Esophagus muscularis mucosa (tissue), 4 donors: ENCODE measurements at places on chromosomes 11 and 22.

- no peak for DNase-seq
Observed at GRCh38 chr11:17763244-17763643, 28.7 kb downstream of the KCNC1 start.

- DNase-seq: no peak
Observed at GRCh38 chr11:4060182-4060923, 34.2 kb upstream of the RRM1 start.

GRCh38 chr22:49726701-49727101 lies 101.0 kb downstream of the BRD1 start:
- peak; percentile 55 for DNase-seq

DNA sequence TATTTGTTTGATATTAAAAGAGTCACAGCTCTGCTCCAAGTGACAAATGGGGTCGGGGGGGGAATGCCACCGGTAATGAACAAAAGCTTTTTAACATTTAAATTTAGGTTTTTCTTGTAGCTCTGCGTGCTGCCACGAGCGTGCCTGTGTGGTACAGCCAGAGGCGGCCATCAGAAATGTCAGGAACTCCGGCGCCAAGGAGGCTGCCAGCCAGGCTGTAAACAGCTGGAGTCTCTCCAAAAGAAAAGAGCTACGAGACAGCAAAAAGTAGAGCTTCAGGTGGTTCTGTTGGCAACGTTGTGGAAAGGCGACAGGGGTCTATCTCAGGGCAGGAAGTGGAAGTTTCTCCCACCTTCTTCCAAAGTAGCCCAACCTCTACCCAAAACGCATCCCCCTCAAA lies 532.8 kb downstream of the OPCML start:
- DNase-seq: no peak

DNA sequence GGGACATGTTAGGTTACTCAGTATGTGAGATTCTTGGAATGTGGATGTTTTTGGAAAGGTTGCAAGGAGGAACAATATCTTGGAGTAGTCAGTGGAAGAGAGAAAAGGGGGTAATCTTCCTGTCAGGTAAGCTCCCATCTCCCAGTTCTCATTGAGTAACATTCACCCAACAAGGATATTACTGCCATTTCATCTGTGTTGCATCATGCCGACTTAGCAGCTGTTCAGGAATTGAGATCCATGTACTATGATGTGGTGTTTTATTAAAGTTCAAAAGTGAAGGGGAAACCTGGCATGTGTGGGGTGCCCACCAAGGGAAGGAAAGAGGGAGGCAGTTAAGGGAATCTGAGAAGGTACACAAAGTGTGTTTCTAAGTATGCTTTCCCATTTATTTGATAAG lies 58.4 kb upstream of the RASSF10 start:
- no peak for DNase-seq

GRCh38 chr11:12211331-12212065 lies 101.1 kb downstream of the MICAL2 start:
- no peak for DNase-seq

DNA sequence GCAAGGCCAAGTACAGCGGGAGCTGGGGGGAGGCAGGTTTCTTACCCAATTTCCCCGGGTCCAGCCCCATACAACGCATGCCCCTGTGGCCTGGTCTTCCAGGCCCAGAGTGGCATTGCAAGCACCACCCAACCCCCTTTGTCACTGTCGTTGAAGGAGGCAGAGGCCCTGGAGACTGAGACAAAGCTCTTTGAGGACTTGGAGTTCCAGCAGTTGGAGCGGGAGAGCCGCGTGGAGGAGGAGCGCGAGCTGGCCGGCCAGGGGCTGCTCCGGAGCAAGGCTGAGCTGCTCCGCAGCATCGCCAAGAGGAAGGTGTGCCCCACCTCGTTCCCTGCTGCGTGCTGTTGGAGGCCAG lies 27.8 kb downstream of the PHLDB1 start:
- DNase-seq: no peak

GRCh38 chr11:93842461-93842860 lies 8.0 kb downstream of the VSTM5 start:
- DNase-seq: no peak

GRCh38 chr11:65915821-65916251 lies 3.0 kb downstream of the C11orf68 start:
- no peak for DNase-seq

DNA sequence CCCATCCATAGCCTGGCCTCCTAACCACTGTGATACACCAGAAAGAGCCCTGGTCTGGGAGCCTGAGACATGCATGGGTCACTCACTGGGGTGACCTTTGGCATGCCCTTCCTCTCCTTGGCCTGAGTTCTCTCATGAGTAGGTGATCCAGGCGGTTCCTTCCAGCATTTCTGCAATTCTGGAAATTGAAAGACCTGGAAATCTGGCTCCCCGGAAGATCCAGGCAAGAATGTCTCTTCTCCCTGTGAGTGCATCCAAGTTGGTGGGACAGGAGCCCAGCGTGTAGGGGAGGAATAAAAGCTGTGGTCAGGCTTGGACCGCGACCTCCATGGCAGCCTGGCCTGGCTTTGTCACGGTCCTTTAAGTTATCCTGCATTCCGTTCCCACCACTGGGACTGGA lies 16.1 kb upstream of the SYT7 start:
- no peak for DNase-seq

- no peak for DNase-seq
Observed at GRCh38 chr11:125304136-125304535, 139.6 kb downstream of the PKNOX2 start.

DNA sequence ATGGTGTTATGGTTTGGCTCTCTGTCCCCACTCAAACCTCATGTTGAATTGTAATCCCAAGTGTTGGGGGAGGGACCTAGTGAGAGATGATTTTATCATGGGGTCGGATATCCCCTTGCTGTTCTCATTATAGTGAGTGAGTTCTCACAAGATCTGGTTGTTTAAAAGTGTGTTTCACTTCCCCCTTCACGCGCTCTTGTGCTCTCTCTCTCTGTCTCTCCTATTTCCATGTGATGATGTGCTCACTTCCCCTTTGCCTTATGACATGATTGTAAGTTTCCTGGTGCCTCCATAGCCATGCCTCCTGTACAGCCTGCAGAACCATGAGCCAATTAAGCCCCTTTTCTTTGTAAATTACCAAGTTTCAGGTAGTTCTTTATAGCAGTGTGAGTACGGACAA lies 765.1 kb downstream of the KCNA4 start:
- no peak for DNase-seq
